Nephron progenitor cell (in vitro differentiated cells): ENCODE measurements at places on chromosomes 12 and 14.

- DNase-seq: no peak
Observed at GRCh38 chr12:7197841-7198240, 8.4 kb downstream of the PEX5 start.

DNA sequence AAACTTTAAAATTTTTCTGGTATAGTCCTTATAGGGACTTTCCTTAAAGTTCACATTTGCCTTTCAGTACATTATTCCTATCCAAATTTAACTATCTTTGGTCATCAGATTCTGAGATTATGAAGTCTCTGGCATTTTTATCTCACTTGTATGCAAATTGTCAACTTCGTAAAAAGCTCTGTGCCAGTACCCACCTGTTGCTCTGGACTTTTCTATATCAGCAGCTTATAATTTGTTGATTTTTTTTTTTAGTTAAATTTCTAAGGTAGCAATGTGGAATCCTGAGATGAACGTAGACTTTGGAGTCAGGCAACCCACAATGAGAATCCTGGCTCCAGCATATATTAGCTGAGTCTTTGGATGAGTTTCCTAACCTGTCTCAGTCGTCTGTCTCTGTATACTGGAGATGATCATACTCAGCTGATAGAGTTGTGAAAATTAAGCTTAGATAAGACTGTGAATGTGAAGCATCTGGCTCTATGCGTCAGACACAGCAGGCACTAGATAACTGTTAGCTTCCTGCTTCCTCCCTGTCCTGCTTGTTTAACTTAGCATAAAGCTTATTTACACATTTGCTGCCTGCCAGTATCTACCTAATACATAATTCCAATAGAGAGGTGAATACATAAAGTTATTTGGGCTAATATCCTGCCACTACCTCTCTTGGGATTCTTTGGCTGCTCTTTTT is 59.8 kb downstream of the MARK3 start:
- no peak for DNase-seq

DNA sequence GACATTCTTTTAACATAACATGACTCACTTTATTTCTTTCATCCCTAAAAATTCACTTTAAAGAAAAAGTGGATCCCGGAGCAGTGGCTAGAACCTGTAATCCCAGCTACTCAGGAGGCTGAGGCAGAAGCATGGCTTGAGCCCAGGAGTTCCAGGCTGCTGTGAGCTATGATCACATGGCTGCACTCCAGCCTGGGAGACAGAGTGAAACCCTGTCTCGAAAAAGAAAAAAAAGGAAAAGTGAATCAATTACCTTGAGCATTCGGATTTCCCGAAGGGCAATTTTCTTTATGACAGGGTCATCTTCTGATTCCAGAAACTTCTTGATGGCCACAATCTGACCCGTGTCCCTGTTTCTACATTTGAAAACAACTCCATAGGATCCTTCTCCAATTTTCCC is 1.2 kb downstream of the CDKL1 start:
- no peak for DNase-seq

DNA sequence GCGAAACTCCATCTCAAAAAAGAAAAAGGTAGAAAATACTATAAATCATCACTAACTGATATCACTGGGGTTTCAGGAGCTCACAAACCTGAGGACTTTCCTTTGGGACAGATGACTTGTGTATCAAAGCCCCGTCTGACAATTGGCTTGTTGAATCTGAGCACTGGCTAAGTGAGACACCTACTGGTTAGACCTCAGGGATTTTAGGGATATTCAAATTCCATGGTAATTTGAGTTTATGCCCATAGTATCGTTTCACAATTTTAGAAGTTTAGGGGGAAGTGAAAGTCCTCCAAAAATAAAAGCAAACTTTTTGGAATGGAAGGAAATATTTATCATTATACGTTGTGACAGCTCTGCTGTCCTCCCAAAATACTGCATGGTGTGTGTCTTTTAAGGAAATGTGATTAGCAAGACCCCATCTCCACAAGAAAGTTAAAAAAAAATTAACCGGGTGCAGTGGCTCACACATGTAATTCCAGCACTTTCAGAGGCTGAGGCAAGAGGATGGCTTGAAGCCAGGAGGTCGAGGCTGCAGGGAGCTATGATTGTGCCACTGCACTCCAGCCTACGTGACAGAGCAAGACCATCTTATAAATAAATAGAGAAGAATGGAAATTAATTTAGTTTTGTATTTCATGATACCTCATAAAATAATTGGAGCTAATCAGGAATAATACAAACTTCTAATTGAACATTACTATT is 49.2 kb downstream of the FBXL14 start:
- DNase-seq: no peak

DNA sequence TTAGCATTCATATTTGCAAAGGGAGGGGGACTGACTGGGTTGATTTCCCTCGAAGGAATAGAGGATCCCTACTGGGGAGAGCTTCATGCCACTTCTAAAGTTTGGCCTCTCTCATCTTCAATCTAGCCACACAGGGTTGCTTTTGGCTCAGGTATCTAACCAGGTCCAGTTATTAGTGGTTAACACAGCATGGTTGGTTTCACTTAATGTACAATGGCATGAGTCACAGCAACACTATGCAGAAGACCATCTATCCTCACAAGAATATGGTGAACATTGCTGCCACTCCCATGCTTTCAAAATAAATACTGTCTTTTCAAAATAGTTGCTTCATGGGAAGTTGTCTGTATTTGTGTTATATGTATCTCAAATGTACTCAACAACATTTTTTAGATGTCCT is 6.6 kb upstream of the RAB3IP start:
- DNase-seq: no peak

- DNase-seq: no peak
Observed at GRCh38 chr12:123171967-123172366, 21.1 kb upstream of the PITPNM2 start.

DNA sequence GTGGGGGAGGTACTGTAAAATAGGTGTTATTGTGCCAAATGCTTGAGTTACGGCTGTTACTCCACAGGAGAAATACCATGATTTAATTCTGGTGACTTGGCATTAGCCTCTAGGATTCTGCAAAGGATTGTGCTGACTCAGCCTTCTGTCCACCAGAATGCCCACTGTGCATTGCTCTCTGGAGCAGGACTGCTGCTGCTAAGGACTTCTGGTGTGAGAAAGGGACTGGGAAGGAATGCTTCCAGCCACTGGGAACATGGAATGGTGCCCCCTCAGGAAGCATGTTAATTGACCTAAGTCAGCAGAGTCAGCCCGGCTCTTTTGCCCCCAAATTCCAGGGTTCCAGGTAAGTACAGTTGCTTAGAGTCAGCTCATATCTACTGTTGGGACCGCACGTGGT is 32.9 kb downstream of the ZFHX2 start:
- DNase-seq: no peak

- no peak for DNase-seq
Observed at GRCh38 chr12:89768586-89769482, 60.2 kb upstream of the ATP2B1 start.

DNA sequence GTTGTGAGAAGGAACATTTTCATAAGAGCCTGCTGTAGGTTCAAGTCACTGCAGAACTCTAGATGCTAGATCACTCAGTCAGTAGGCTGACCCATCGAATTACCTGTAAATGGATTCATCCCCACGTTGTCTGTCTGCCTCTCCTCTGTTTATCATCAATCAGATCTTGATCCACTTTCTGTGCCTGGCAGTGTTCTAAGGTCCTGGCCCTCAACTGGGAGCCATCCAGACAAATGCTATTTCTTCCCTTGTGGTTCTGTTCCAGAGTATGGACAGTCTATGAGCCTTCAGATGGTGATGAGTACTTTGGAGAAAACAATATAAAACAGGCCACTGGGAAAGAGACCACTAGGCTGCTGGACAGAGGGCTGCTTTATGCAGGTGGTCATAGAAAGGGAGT is 699.4 kb upstream of the TMEM132C start:
- DNase-seq: no peak

- peak; percentile 94 for DNase-seq
Observed at GRCh38 chr12:50074936-50075807, 10.0 kb upstream of the SMARCD1 start.

- no peak for DNase-seq
Observed at GRCh38 chr12:119013023-119013422, 31.7 kb downstream of the SRRM4 start.

DNA sequence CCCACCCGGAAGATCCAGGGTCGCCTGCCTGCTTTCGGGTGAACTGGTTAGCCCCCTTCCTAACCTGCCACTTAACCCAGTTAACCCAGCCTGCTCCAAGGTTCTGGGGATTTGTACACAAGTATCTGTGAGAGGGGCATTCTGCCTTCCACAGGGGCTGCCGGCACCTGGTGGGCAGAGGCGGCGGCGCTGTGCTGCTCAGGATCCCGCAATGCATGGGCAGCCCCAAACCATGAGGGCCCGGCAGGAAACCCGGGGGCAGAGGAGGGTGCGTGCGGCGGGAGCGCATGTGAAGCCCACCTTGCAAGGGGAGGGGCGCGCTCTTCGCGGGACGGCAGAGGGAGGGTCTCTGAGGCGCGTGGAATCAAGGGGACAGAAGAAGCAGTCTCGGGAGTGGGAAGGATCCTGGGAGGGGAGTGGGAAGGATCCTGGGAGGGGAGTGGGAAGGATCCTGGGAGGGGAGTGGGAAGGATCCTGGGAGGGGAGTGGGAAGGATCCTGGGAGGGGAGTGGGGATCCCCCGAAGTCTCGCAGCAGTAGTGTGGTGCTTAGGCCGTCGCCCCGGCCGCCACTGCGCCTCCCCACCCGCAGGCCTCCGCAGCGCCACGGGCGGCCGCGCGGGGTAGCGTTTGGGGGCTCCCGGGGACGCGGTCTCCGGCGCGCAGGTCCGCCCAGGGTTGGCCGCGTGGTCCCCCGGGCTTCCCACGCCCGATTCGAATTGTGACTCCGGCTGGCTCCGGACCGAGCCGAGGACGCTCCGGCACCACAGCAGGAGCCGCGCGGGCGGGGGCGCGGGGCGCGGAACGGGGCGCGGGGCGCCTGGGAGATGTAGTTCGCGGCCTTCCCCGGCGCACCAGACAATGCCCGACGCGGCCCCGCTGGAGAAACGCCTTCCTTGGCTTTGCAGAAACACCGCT is 4.9 kb upstream of the MTA1 start:
- peak; percentile 75 for DNase-seq

- no peak for DNase-seq
Observed at GRCh38 chr14:103204852-103205540, 81.7 kb downstream of the TNFAIP2 start.

- no peak for DNase-seq
Observed at GRCh38 chr12:94208622-94208966, 60.2 kb downstream of the PLXNC1 start.

DNA sequence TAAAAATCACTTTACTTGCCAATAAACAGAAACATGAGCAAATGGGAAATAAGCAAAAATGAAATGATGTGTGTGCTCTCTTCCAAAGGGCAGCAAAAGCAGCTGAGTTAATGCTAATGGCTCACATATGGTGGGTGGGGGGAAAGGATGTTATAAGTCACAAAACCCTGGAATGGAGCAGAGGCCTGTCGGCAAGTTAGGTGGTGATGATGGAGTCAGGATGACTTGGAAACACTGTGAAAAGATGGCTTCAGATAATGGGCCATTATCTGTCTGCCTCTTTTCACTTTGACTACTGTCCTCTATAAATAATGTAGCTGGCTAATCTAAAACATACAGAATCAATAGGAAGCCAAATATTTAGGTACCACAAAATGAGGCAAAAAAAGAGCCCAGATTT is 228.7 kb downstream of the APAF1 start:
- no peak for DNase-seq

GRCh38 chr14:74549588-74549987 is 56.0 kb downstream of the ISCA2 start:
- DNase-seq: no peak

DNA sequence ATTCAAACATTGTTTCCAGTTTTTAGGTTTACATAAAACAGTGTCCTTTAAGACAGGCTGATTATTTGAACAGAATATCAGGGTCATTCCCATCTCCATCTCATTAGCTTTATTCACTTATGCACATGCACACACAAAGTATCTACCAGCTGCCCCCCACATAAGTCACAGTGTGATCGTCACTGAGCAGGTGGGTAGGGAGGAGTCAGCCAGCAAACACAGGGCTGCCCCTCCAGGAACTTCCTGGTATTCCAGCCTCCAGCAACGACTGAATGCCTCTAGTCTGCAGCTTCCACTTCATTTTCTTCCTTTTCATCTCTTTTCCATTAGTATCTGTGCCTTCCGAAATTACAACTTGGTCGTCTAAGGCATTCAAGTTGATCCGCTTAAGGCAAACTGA is 48.8 kb upstream of the FOXN3 start:
- DNase-seq: no peak
